ENCODE measurements at places on chromosomes 3 and 15.

DNA sequence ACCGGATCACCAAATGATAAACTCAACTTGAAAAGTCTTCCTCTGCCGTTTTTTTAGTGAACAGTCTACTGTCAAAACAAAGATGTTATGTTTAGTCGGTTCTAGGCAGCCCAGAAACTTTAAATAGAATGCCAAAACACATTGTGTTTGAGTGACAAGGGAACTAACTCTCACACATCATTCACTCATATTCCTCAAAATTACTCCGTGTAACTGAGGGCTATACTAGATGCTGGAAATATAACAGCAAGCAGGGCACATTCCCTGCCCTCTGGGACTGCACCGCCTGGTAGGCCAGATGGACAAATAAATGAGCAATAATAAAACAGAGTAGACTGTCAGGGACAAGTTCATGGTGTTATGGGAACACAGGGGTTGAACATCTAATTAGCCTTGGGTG lies 251.4 kb downstream of the MAGI1 start:
- no peak for DNase-seq

DNA sequence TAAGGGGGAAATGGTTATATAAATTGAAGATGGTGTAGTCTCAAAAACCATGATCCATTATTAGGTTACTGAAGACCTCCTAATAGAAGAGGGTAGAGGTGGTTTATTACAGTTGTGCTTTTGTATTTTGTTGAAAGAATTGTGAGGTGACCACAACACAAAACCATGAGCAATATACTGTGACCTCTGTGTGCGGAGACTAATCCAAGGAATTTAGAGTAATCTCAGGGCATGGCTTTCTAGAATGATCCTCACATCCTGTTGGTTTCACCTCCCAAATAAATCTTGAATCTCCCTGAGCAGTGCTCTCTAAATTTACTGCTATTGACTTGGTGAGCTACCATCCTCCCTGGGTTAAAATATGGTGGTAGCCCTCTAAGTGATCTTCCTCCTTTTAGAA lies 52.3 kb downstream of the PTPRG start:
- DNase-seq: no peak

DNA sequence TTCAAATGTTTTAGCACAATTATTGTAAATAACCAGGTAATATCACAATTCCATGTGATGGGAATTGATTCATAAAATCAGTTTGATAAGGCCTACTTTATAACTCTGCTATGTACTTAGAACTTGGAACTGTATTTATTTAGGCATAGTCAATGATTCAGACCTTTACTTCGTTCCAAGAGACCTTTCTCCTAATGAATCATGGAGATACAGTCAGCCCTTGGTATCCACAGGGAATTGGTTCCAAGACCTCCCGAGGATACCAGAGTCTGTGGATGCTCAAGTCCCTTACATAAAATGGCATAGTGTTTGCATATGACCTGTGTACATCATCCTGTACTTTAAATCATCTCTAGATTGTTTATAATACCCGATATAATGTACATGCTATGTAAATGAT lies 60.8 kb upstream of the UMPS start:
- no peak for DNase-seq

- DNase-seq: no peak
These were observed 1.3 kb upstream of the BTLA start for GRCh38 chr3:112500621-112501020.

DNA sequence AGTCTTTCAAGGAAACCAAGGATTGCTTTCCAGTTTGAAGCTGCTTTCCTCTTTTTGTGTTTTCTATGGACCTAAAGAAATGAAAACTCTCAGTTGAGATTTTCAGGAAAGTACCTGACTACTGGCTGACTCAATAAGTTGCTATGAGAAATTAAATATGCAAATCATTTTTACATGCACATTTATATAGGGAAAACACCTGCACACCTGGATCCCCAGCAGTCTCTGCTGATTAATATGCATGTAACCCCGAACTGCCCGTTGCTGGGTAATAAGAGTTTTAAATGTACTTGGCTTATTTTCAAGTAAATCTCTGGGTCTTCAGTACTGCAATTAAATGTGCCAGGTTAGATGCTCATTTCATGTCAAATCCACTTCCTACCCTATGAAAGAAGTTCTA lies 77.2 kb downstream of the KBTBD8 start:
- DNase-seq: no peak

- DNase-seq: no peak
These were observed 5.7 kb upstream of the DYNLT2B start for GRCh38 chr3:196323691-196324090.

DNA sequence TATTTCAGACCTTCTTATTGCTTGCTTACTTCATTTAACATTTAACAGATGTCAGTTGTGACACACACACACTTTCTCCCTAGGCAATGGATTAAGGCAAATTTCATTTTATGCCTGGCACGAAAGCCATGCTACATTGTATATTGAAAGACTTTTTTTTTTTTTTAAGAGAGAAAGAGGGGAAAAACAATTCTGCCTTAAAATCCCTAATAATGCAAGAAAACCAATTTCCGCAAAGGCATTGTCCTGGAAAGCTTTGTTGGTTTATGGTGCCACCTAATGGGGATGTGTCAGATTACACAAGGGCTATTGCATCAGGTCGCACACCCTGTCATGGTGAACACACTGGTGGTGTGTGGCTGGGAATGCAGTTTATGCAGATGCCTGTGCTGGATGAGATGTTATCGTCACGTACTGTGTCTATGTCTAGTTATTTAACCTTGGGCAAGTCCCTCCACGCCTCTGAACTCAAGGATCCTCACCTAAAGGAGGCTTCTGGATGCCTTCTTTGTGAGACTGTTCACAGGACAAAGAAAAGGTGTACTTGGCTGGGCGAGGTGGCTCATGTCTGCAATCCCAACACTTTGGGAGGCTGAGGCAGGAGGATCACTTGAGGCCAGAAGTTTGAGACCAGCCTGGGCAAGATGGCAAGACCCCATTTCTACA lies 37.3 kb upstream of the RFTN1 start:
- peak; percentile 63 for DNase-seq

- no peak for DNase-seq
These were observed 861 bp upstream of the RFT1 start for GRCh38 chr3:53131096-53131495.

DNA sequence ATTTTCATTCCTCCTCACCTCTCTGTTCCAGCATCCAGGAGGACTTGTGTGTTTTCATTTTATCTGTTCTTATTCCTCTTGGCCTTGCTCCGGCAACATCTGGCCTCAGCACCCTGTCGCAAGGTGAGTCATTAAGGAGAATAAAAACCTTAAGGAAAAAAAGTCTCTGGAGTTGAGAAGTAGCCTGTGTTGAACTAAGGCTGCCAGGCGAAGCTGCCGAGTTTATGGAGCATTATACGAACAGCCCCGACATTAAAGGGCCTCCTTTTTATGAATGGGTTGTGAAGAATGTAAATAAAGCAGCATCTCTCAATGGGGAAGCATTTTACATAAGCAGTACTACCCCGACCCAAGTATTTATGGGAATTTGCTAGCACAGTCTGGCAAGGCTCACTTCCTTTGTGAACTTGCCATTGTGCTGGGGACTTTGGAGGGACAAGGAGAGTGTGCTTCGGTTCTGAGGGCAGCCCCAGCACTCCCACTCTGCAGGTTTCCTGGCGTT lies 4.7 kb downstream of the BAHD1 start:
- no peak for DNase-seq

DNA sequence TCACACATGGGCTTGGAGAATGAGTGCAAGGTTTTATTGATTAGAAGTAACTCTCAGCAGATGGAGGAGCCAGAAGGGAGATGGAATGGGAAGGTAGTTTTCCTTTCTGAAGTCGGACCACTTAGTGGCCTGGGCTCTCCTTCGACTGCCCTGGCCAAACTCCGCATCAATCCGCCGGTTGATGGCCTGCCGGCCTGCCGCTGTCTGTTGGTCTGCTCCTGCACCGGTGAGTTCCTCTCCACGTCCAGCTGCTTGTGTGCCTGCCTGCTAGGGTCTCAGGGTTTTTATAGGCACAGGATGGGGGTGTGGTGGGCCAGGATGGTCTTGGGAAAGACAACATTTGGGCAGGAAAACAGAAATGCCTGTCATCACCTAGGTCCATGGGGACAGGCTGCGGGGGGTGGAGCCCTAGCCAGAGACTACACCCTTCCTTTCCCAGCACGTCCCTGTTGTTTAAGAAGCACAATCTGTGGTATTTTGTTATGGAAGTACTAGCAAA lies 837.0 kb downstream of the PDCD6IP start:
- no peak for DNase-seq

DNA sequence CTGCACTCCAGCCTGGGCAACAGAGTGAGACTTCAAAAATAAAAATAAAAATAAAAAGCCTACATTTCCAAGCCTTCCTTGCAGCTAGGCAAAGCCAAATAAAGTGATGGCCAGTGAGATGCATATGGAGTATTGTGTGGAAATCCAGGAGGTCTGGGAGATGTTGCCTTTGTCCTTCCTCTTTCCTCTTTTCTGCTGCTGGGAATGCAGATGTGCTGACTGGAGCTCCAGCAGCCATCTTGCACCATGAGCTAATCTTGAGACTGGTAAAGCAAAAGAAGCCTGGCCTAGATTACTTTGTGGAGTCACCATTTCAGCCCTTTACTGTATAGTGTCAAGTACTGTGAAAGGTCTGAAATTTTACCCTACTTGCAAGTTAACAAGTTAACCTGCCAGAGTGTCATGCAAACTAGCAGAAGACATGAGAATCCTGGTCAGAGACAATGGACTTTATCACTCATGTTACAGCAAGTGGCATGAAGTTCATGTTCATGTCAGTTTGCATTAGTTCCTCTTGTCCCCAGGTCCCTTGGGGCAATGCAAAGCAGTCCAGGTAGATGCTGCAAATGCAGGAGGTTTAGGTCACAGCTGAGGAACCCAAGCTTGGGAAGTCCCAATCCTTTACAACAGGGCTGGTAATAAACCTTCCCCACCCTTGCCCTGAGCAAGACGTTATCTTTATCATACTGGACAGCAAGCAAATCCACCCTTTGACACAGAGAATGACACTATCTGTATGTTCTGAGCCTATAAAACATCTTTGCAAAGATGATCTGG lies 103.1 kb downstream of the TLE3 start:
- DNase-seq: no peak

DNA sequence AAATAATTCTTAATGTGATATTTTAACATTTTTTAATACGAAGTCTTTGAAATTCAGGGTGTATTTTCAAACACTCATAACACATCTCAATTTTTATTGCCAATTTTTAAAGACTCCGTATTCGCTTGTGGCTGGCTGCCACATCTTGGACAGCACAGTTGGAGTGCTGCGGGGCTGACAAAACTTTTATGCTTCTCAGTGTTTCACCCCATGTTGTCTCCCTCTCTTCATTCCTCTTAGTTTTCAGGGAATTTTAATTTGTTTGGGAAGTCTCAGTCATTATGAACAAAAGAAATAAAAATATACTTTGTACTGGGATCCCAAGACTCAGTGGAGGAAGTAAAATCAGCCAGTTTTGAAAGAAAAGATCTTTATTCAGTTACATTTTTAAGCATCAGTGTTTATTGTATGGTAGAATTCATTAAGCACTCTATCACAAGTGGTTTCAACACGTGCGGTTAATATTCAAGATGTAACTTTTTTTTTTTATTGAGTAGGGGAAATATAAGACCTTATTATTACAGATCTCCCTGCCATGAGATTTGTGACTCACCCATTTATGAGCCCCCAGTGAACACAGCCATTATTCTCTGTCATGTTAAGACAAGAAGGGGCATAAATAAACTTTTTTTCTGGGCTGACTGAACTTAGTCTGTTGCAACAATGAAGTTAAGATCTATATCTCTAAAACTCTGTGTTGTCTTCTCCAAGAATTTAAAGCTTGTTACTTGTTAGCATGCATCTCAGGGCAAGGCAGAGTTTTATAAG lies 26.8 kb downstream of the KAT2B start:
- DNase-seq: no peak

DNA sequence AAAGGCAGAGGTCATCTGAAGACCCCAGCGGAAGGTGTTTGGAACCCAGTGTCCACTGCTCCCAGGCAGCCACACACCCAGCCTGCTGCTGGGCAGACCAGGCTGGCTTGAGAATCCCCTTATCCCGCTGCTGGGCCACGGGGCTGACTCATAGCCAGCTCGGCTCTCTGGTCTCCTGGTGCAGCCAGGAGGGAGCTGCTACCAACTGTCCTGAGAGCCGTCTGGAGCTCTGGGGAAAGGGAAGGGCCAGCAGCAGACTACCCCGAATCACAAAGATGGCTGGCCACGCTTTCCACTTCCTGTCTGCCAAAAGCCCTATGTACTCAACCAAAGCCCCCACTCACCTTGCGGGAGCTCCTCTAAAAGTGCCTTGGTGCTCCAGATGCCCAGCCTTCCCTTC lies 38.3 kb downstream of the WHAMM start:
- DNase-seq: no peak

DNA sequence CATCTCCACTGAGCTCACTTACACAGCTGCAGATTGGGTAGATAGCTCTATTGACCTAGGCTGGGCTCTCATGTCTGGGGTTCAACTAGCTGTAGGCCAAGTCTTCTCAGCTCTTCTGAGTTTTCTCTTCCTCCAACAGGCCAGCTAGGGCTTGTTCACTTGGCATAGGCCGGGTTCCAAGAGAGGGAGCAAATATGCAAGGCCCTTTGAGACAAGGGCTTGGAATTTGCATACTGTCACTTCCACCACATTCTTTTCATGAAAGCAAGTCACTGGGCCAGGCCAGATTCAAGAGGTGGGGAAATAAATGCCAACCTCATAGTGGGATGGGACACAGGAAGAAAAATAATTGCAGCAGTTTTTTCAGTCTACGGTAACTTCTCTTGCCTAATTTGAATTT lies 25.2 kb downstream of the PIGB start:
- DNase-seq: no peak

- DNase-seq: no peak
These were observed 130.5 kb upstream of the LMCD1 start for GRCh38 chr3:8371085-8371551.

DNA sequence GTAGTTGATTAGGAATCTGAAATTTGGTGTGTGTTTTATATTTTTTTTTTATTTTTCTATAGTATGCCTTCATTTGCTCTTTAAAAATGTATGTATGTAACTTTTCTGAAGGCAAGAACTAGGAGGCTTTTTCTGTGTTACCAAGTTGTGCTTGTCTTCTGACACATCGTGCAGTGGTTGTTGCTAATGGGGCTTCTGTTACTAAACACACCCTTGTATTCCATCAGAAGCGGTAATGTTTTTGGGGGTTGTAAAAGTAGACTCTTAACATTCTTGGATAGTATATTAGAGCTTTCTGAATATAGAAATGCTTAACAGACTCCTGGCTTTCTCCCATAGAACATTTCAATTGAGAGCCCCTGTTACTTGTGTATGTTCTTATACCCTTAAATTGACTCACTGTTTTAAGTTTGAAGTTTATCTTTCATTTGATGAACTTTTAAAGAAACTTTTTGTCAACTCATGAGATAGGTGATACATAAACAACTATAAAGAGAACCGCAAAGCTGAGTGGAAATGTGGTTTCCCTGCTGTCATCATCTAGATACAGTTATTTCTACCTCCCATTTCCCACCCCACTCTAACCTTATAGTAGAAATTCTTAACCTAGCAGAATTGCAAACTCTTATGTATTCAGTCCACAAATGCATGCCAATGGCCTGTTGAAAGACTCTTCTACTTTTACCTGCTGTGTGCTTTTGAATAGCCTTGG lies 2.5 kb downstream of the TIPARP start:
- DNase-seq: no peak

DNA sequence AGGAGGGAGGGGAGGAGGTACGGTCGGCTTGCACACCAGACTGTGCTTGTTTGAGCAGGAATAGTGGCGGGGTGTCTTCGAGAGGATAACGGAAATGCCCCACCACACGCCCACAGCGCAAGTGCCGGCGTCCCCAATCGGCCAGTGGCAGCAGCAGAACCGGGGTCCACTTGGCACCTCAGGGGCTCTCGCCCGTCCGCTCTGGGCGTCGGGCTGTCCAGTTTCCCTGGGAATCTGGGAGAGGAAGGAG lies 53.7 kb downstream of the CCDC54 start:
- DNase-seq: no peak

- DNase-seq: no peak
These were observed 379.7 kb upstream of the PROK2 start for GRCh38 chr3:72164635-72164978.

Measured in activated CD4-positive, alpha-beta T cell treated with anti-CD3 and anti-CD28 coated beads, Interleukin-2, amount 50 U/mL, for 1 hour (primary cell).